Smooth muscle cell of bladder (primary cell): ENCODE measurements at places on chromosomes 4 and X. TPM values are rescaled to one million over a fixed set of nuclear protein-coding genes. Genes with fewer than 3 reads are reported as not detected.

The BTK gene
- not detected in 2 replicates for total RNA-seq

The CCDC160 gene
- total RNA-seq = under 0.01 TPM in 1 of 2 replicates, not detected in the other

The EDNRA gene
- total RNA-seq = 3.4 and 8.0 TPM in 2 replicates

The PASD1 gene
- total RNA-seq = not detected in 2 replicates

The FMR1 gene
- total RNA-seq = 28.5 and 28.7 TPM in 2 replicates

The PRPS2 gene
- total RNA-seq = 24.5 and 35.6 TPM in 2 replicates

The UGT2B15 gene
- not detected in 2 replicates for total RNA-seq

The AWAT2 gene
- not detected in 2 replicates for total RNA-seq

The SOX3 gene
- total RNA-seq = not detected in 2 replicates

The CHRNA9 gene
- total RNA-seq = 0.09 and 0.14 TPM in 2 replicates

The PAGE2B gene
- 0.28 TPM in 1 of 2 replicates, not detected in the other for total RNA-seq

The SLBP gene
- 39.8 and 50.0 TPM in 2 replicates for total RNA-seq

The CXorf49B gene
- total RNA-seq = not detected in 2 replicates

The ARHGAP24 gene
- 40.5 and 55.5 TPM in 2 replicates for total RNA-seq

The TCP11X2 gene
- total RNA-seq = not detected in 2 replicates

The GABRG1 gene
- total RNA-seq = not detected in 2 replicates

The SHROOM4 gene
- 0.28 and 1.0 TPM in 2 replicates for total RNA-seq

The ENPEP gene
- under 0.01 and 0.28 TPM in 2 replicates for total RNA-seq

The APEX2 gene
- total RNA-seq = 3.6 and 4.0 TPM in 2 replicates

The LUZP4 gene
- not detected in 2 replicates for total RNA-seq

The BMP3 gene
- under 0.01 and 0.09 TPM in 2 replicates for total RNA-seq

The ATOH1 gene
- total RNA-seq = not detected in 2 replicates

The RASL11B gene
- 0.28 and 1.1 TPM in 2 replicates for total RNA-seq

The PARM1 gene
- 1.00 and 2.0 TPM in 2 replicates for total RNA-seq

The LRRC66 gene
- total RNA-seq = 0.43 and 0.46 TPM in 2 replicates

The CCDC110 gene
- total RNA-seq = 1.7 and 2.0 TPM in 2 replicates

The HSFX2 gene
- total RNA-seq = 0.14 and 0.28 TPM in 2 replicates

The TACR3 gene
- not detected in 2 replicates for total RNA-seq

The LRAT gene
- under 0.01 and 0.18 TPM in 2 replicates for total RNA-seq

The ZDHHC9 gene
- total RNA-seq = 16.6 and 24.9 TPM in 2 replicates

The ING2 gene
- 4.1 and 9.1 TPM in 2 replicates for total RNA-seq

The XG gene
- 7.9 and 8.4 TPM in 2 replicates for total RNA-seq
